PC-3 (cell line): ENCODE measurements at places on chromosomes 7 and 10.

- no peak for DNase-seq
These were observed 233.6 kb downstream of the ANK3 start for GRCh38 chr10:60155943-60156683.

DNA sequence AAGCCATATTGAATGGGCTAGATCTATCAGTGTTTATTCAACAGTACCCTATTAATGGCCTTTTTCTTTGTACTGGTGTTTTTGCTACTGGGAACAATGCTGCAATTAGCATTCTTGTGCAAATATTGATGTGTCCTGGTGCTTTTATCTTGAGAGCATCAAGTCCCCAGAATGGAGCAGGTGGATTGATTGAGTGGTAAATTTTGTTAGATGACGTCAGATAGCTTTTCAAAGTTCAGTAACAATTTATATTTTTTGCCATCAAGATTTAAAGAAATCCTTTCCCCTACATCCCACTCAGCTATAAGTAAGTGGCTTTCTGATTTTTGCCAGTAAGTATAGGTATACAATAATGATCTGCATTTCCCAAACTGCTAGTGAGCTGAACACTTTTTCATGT, 63.4 kb upstream of the SYPL1 start:
- DNase-seq, result no peak

- no peak for DNase-seq
These were observed 3.0 kb downstream of the GCC1 start for GRCh38 chr7:127582361-127582760.

GRCh38 chr10:72291019-72291532, 17.4 kb downstream of the DDIT4 start:
- peak; percentile 22 for DNase-seq

GRCh38 chr10:62000037-62000603, 98.6 kb downstream of the ARID5B start:
- no peak for DNase-seq

DNA sequence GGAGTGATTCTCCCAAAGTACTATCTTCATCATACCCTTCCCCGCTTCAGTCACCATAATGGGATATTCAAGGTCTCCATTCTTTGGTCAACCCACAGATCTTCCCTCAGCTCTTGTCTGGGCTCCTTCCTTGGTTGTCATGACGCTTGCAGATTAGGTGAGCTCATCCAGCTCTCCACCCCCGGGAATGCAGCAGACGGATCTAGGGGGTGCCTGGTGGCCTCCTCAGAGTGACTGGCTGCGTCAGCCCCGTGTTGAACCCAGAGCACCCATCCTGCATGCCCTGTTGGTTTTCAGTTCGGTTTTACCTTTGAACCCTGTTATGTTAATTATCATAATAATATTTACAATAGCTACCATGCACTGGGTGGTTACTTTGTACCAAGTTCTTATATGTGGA, 6.4 kb downstream of the NEURL1 start:
- no peak for DNase-seq

- no peak for DNase-seq
These were observed 78.0 kb upstream of the PPP2R2D start for GRCh38 chr10:131822692-131823245.

- peak; percentile 81 for DNase-seq
These were observed 229.9 kb downstream of the RPS24 start for GRCh38 chr10:78263521-78263988.

DNA sequence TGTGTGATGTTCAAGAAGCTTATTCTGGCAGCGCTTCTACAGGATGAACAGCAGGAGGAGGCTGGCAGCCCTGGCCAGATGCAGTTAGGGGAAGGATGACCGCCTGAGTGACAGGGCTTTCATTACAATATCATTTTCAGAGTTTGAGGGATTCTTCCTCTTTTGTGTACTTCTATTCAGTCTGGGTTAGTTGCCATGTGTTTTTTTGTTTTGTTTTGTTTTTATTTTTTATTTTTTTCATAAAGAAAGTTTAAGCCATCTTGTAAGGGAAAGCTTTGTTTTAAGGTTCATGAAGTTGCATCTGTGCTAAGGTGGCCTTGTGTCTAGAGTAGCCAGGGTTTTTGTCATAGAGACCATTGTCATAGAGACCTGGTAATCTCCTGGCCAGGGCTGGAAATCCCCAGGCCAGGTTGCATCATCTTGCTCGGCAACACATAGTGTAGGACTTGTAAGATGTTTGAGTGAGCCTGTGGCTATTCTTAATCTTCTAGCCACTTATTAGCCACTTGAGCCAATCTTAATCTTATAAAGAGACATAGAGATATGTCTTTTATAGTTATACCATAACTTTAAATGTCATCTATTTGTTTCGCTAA, 230.5 kb upstream of the TMEM229A start:
- no peak for DNase-seq

GRCh38 chr10:1858547-1858946, 121.2 kb upstream of the ADARB2 start:
- DNase-seq, result no peak

DNA sequence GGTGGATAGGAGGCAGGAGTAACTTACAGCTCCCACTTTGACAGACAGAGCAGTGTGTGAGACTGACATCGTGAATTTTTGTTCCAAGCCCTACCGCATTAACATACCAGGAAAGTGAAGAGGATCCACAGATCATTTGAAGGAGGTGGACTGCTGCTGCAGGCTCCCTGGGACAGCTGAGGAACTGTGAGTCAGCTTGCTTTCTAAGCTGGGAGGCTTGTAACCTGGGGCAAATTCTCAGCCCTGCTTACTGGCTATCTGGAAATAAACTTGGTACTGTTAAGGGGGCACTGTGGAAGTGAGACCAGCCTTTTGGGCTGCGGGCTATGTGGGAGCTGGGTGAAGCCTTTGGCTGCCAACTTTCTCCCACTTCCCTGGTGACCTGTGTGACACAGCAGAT, 1202.5 kb downstream of the DNAJB9 start:
- DNase-seq, result no peak

GRCh38 chr10:61939902-61940301, 38.4 kb downstream of the ARID5B start:
- DNase-seq, result peak; percentile 87

GRCh38 chr7:20440472-20441105, 109.9 kb downstream of the ITGB8 start:
- peak; percentile 65 for DNase-seq

DNA sequence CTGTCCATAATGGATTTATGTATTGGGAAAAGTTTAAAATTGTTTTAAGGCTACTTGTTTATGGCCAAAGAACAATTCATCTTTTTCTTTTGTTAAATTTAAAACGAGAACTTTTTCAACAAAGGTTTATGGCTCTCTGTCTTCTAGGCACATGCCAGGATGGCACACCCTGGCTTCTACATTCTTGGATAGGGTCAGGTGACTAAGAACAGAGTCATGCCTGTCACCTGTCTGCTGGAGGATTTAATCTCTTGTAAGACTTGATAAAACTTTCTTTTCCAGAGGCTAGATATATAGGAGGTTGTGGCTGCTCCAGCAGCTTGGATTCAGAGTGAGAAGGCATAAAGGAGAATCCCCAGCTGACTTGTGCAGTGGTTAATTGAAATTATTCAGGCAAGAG, 915.4 kb downstream of the GATA3 start:
- DNase-seq, result no peak

DNA sequence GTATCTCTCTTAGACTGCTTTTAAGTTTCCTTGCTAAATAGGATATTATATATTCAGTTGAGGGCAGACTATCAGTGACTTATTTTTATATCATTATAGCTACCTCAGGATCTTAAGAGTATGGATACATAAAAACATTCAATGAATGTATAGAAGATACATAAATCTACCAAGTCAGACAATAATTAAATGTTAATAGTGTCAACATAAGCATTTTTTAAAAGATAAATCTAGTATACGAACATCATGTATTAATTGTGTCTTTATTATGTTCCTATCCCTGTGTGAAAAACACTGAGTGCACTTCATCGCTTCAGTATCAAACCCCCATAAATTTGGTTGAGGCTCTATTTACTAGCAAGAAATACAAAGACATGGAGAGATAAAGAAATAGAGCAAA, 242.8 kb downstream of the CRPPA start:
- DNase-seq, result no peak

- peak; percentile 26 for DNase-seq
These were observed 2.9 kb upstream of the OSBPL3 start for GRCh38 chr7:24982917-24983316.
